Activated naive CD4-positive, alpha-beta T cell treated with anti-CD3 and anti-CD28 coated beads, Interleukin-2, amount 50 U/mL, for 72 hours (primary cell): ENCODE measurements at places on chromosomes 6 and 20. TPM values are rescaled to one million over a fixed set of nuclear protein-coding genes. Genes with fewer than 3 reads are reported as not detected.

Gene PSORS1C1
- total RNA-seq = 0.41 TPM

Gene FUT9
- not detected for total RNA-seq

Gene PTGIS
- total RNA-seq = 1.0 TPM

Gene TRIM39
- total RNA-seq = 17.1 TPM

Gene ARMC2
- total RNA-seq = 2.3 TPM

Gene RRAGD
- 20.5 TPM for total RNA-seq

Gene SLC26A8
- not detected for total RNA-seq

Gene CGA
- not detected for total RNA-seq

Gene RAET1E
- total RNA-seq = not detected

Gene FNDC11
- total RNA-seq = not detected
